Muscle of leg (tissue), 16 donors: ENCODE measurements at places on chromosomes 2 and 18. TPM values are rescaled to one million over a fixed set of nuclear protein-coding genes. Genes with fewer than 3 reads are reported as not detected.

The TUBA3E gene
- not detected for total RNA-seq

The SNORC gene
- total RNA-seq, result 0.80 TPM

The RAB31 gene
- 19.6 TPM for total RNA-seq

The EFHD1 gene
- total RNA-seq, result 7.0 TPM

The XRCC5 gene
- total RNA-seq, result 188 TPM

The BOLL gene
- total RNA-seq, result 0.62 TPM

GRCh38 chr2:163984986-163985385 is 249.2 kb upstream of the FIGN start:
- H3K27me3 ChIP-seq, result no peaks in the 10 kb centered on the region
- no peaks in the 10 kb centered on the region for H3K36me3 ChIP-seq
- H3K4me3 ChIP-seq, result no peak overlapping the region
- no peak overlapping the region for H3K27ac ChIP-seq
- no peak for DNase-seq
- no peaks in the 10 kb centered on the region for H3K4me1 ChIP-seq

- DNase-seq, result no peak
- peaks cover 24% of the 10 kb centered on the region for H3K4me1 ChIP-seq
- no peaks in the 10 kb centered on the region for H3K27me3 ChIP-seq
Observed at GRCh38 chr2:234293973-234294372, 202.9 kb downstream of the ARL4C start.

GRCh38 chr2:240564561-240565332 is 3.5 kb upstream of the RNPEPL1 start:
- DNase-seq, result no peak
- peaks cover 7% of the 10 kb centered on the region for H3K36me3 ChIP-seq
- H3K4me3 ChIP-seq, result no peak overlapping the region

DNA sequence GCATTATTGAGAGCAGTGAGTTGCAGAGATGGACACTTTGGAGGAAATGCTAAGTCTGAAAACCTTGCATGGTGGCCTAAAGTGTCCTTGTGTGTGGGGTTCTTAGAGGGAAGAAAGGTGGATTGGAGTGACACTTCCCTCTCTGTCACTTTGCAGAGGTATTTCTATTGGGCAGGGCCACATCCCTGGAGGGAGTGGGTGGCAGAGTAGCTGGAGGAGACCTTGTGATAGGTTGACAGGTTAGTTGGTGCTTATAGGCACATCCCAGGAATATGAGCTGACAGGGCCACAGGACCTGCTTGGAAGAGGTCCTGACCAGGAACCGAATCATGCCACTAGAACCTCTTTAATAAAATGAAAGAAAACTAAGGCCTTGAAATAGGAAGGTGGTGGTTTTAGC is 972 bp upstream of the IGFBP5 start:
- peaks cover 11% of the 10 kb centered on the region for H3K27me3 ChIP-seq
- H3K36me3 ChIP-seq, result no peaks in the 10 kb centered on the region
- no peak for DNase-seq

- no peak for DNase-seq
- H3K27me3 ChIP-seq, result no peaks in the 10 kb centered on the region
- peaks cover 8% of the 10 kb centered on the region for H3K4me1 ChIP-seq
- H3K4me3 ChIP-seq, result no peak overlapping the region
- no peaks in the 10 kb centered on the region for H3K36me3 ChIP-seq
- H3K27ac ChIP-seq, result no peak overlapping the region
Observed at GRCh38 chr2:202072226-202072625, 829 bp upstream of the KIAA2012 start.

GRCh38 chr18:21513292-21513691 is 87.2 kb downstream of the ESCO1 start:
- H3K27ac ChIP-seq, result no peak overlapping the region
- no peak for DNase-seq
- H3K36me3 ChIP-seq, result peaks cover 15% of the 10 kb centered on the region
- H3K27me3 ChIP-seq, result no peaks in the 10 kb centered on the region
- H3K4me3 ChIP-seq, result no peak overlapping the region

DNA sequence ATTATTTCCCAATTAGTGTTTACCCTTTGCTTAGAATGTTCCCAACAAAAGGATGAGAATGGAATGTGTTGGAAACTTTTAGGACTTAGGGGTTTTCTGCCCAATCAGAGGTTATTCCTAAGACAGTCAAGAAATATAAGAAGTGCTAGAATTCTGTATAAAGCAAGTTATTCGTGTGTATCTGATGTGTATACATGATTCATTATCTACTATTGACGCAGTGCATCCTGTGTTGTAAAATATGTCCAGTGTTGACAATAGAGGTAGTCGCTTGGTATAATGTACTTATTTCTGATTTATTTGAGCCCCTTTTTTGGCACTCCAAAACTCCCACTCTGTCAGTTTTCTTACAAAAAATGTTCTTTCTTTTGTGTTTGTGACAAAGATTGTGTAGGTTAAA is 881 bp downstream of the PIKFYVE start:
- H3K36me3 ChIP-seq, result peaks cover 6% of the 10 kb centered on the region
- peak overlapping the region; percentile 95 for H3K4me3 ChIP-seq
- no peak for DNase-seq
- H3K27me3 ChIP-seq, result no peaks in the 10 kb centered on the region
- peaks cover 13% of the 10 kb centered on the region for H3K4me1 ChIP-seq

DNA sequence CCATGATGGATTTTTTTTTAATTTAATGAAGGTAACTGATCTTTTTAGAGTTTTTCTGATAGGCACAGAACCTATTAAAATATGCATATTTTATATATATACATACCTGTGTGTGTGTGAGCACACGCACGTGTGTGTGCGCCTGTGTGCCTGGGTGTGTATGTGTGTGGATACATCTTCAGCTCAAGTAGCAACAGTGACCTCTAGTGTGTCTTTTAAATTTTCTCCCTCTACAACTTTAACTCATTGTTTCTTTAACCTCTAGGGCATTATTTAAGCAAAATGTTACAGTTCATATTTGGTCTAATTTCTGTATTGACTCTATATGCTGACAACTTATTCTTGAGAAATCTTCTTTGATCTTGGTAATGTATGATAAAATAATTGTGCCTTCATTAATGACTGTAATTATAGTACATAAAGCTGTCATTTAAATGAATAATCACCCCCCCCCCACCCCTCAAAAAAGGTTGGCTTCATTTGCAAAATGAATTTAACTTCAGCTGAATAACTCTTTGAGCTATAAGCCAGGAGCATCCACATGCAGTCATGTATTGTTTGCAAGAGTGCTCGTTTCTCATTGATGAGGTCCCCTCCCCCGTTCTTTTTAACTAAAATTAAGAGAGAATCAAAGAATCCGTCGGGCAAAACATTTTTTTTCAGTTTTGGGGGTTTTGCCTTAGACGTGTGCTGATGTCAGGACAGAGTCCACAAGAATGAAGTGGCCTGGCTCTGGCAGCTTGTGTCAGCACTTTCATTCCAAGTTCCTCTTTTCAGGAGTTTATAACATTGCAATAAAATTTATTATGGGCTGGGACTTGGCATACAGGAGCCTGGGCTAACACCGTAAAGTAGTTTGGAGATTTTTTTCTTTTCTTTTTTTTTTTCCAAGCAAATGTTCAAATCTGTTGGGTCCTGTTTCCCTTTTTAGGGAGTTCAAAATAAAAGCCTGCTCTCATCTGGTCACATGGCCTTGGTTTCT is 80.0 kb downstream of the ETAA1 start:
- no peak overlapping the region for H3K4me3 ChIP-seq
- no peak overlapping the region for H3K27ac ChIP-seq
- no peaks in the 10 kb centered on the region for H3K27me3 ChIP-seq
- no peaks in the 10 kb centered on the region for H3K4me1 ChIP-seq
- H3K36me3 ChIP-seq, result no peaks in the 10 kb centered on the region

DNA sequence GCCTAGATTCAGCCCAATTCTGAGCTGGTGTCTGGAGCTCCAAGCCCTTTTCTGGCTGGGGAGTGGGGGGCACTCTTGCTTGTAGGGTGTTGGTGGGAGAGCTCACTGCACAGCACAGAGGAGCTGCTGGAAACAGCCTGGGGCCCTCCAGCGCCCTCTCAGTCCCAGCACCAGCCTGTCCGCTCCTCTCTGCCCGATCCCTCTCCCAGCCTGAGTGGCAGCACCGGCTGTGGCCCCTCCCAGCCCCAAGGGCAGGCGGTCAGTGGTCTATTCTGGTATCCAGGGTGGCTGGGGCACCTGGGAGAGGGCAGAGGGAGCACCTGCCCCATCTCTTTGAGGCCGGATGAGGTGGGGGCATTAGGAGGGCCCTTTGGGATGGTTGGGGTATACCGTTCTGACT is 13.2 kb upstream of the DES start:
- H3K27ac ChIP-seq, result peak overlapping the region; percentile 99
- H3K36me3 ChIP-seq, result no peaks in the 10 kb centered on the region
- DNase-seq, result peak; percentile 82
- peaks cover 62% of the 10 kb centered on the region for H3K4me1 ChIP-seq
- peak overlapping the region; percentile 29 for H3K4me3 ChIP-seq
- H3K27me3 ChIP-seq, result peaks cover 2% of the 10 kb centered on the region

DNA sequence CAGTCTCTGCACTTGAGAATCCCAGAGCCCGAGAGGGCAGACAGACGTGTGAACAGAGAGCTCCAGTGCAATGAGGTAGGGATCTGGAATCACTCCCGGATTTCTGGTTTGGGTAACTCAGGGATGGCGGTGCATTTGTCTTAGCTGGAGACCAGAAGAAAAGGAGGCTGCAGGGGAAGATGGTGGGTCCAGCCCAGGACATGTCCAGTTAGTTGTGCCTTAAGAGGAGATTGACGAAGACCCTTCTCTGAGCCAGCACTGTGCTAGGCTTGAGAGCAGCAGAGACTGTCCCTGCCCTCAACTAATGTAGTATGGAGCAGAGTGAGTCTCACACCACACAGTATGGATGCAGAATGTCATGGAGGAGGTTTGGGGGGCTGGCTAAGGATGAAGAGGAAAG is 150.6 kb upstream of the COPS8 start:
- H3K4me3 ChIP-seq, result no peak overlapping the region
- H3K27me3 ChIP-seq, result peaks cover 2% of the 10 kb centered on the region
- H3K36me3 ChIP-seq, result no peaks in the 10 kb centered on the region
- DNase-seq, result no peak
- peaks cover 13% of the 10 kb centered on the region for H3K4me1 ChIP-seq
- H3K27ac ChIP-seq, result no peak overlapping the region

DNA sequence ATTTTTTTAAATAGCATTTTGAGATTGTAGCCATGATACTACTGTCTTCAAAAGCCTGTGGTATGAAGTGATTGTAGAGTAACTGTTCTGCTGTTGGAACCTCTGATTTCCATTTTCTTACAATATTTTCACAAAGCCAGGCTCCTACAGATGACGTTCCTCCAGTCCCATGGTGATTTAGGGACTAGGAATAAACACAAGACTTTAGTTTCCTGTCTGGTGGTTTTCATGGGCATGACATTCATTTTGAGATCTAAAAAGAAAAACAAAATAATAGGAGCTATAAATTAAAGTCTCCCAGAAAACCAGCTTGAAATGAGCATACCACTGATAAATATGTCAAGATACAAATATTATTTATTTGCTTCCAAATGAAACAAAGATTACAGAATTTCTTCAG is 1223.5 kb upstream of the CELF4 start:
- H3K27me3 ChIP-seq, result no peaks in the 10 kb centered on the region
- no peaks in the 10 kb centered on the region for H3K36me3 ChIP-seq
- no peak for DNase-seq
- no peaks in the 10 kb centered on the region for H3K4me1 ChIP-seq

GRCh38 chr2:25050128-25050527 is 8.3 kb downstream of the EFR3B start:
- H3K4me3 ChIP-seq, result no peak overlapping the region
- peaks cover 5% of the 10 kb centered on the region for H3K4me1 ChIP-seq
- H3K27ac ChIP-seq, result no peak overlapping the region
- no peaks in the 10 kb centered on the region for H3K27me3 ChIP-seq
- H3K36me3 ChIP-seq, result no peaks in the 10 kb centered on the region

DNA sequence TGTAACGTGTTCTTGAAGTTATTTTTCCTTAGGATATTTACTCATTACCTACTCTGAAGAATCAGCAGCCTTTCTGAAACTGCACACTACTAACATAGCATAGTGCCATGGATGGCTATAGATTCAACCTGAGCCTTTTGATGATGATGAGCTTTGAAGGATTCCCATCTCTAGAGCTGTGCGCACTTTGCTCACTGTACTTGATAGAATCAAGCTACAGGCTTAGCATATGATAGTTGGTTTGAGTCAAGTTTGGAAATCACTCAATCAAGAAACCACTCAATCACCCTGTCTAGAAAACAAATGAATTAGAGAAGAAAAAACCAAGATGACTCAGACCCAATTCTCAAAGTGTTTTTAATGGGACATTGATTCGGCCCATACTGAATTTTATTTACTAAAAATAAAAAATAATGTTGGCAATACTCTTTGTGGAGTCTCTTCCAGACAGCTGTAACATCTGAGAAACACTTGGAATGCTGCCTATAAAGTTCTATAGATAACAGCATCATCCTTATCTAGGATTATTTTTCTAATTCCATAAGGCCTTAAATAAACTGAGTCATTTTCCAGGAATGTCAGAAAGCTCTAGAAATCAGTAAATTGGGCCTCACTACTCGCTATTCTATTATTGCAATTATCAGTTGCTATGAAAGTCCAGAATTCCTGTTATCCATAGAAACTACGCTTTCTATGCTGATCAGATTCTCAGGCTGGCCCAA is 259.0 kb upstream of the ERBB4 start:
- no peaks in the 10 kb centered on the region for H3K27me3 ChIP-seq
- H3K36me3 ChIP-seq, result no peaks in the 10 kb centered on the region
- DNase-seq, result peak; percentile 12
- no peak overlapping the region for H3K27ac ChIP-seq
- no peaks in the 10 kb centered on the region for H3K4me1 ChIP-seq
- H3K4me3 ChIP-seq, result no peak overlapping the region

- H3K27me3 ChIP-seq, result no peaks in the 10 kb centered on the region
- H3K4me3 ChIP-seq, result no peak overlapping the region
- DNase-seq, result no peak
- no peaks in the 10 kb centered on the region for H3K4me1 ChIP-seq
- H3K27ac ChIP-seq, result no peak overlapping the region
Observed at GRCh38 chr2:84946204-84947009, 24.6 kb upstream of the KCMF1 start.

- no peak overlapping the region for H3K27ac ChIP-seq
- H3K36me3 ChIP-seq, result no peaks in the 10 kb centered on the region
- H3K4me3 ChIP-seq, result no peak overlapping the region
- H3K27me3 ChIP-seq, result no peaks in the 10 kb centered on the region
- H3K4me1 ChIP-seq, result no peaks in the 10 kb centered on the region
- peak; percentile 30 for DNase-seq
Observed at GRCh38 chr2:40964509-40965250, 512.8 kb upstream of the SLC8A1 start.

GRCh38 chr2:52264911-52265310 is 1233.0 kb upstream of the NRXN1 start:
- H3K27ac ChIP-seq, result no peak overlapping the region
- no peak for DNase-seq
- no peaks in the 10 kb centered on the region for H3K4me1 ChIP-seq
- H3K4me3 ChIP-seq, result no peak overlapping the region

DNA sequence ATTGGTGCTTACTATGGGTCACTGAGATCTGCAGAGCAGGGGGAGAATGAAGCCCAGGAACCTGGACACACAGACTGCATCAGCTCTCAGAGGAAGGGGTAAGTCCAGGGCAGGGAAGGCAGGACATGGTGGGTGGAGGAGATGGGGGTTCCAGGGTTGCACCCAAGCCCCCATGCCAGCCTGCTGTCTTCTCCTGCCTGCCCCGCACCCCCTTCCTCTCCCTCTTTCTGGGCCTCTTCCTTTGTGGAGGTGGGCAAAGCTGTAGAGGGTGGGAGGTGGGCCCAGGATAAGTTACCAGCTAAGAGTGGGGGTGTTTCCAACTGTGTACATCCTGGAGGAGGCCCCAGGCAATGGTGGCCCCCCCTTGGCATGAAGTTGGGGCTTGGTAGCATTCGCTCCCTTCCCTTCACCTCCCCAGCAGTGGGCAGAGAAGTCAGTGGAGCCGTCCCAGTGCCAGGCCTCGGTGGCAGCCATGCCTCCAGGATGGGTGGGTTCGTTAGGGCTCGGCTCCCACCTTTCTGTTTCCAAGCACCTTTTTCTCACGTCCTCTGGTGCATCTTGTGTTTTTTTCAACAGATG is 132.2 kb downstream of the CLIP4 start:
- H3K27me3 ChIP-seq, result peaks cover 6% of the 10 kb centered on the region
- no peaks in the 10 kb centered on the region for H3K4me1 ChIP-seq
- H3K36me3 ChIP-seq, result no peaks in the 10 kb centered on the region
- no peak for DNase-seq
